GM10248 (cell line): ENCODE measurements at places on chromosomes 2 and 18.

GRCh38 chr18:13447621-13448334 is 229.2 kb downstream of the LDLRAD4 start:
- no peak for DNase-seq

DNA sequence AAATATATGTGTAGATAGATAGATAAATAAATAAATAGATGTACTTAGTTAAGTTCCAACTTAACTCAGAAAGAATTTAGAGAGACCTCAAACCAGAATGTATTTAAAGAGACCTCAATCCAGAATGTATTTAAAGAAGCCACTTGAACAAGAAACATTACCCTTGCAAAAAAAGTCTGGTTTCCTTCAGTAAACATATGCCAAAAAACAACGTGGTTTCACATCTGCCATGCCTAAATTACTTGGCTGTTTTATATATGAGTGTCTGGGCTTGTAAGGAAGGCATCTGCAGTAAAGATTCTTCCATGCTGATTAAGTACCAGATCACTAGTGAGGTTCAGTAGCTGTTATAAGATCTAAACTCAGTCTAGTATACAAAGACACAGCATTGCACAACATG is 29.1 kb upstream of the RPE start:
- no peak for DNase-seq

GRCh38 chr2:55518841-55519165 is 715 bp upstream of the CFAP36 start:
- DNase-seq = peak; percentile 29

- no peak for DNase-seq
Observed at GRCh38 chr18:34315591-34316352, 91.1 kb upstream of the NOL4 start.

DNA sequence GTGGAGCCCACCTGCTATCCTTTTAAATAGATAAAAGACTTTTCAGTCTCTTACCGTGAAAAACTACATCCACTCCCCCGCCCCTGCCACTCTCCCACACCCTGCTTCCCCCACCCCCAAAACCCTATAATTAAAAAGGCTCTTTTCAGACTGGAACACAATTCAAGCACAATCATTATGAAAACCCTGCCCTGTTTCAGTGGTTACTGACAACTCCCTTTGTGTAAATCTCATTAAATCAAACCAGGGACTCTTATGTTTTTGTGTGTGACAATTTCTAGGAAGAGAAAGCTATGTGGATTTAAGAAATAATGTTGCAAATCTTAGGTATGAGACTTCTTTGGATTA is 21.0 kb upstream of the ZNF532 start:
- DNase-seq = no peak

DNA sequence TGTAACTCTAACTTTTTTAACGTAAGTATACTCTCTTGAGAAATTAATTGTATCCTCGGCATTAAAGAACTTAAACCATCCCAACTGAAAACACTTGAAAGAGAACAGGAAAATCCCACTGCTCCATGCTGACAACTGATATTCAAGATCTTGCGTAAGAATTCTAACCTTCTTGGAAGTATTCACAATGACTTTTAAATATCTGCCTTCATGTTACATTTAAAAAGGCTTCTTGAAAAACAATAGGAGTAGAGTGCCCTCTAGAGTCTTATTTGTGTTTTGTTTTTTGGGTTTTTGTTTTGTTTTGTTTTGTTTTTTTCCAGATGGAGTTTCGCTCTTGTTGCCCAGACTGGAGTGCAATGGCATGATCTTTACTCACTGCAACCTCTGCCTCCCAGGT is 65.4 kb upstream of the DNAJC10 start:
- no peak for DNase-seq

GRCh38 chr18:62944454-62944853 is 229.1 kb downstream of the PHLPP1 start:
- no peak for DNase-seq

GRCh38 chr2:226581004-226581403 is 218.6 kb downstream of the IRS1 start:
- DNase-seq = no peak

DNA sequence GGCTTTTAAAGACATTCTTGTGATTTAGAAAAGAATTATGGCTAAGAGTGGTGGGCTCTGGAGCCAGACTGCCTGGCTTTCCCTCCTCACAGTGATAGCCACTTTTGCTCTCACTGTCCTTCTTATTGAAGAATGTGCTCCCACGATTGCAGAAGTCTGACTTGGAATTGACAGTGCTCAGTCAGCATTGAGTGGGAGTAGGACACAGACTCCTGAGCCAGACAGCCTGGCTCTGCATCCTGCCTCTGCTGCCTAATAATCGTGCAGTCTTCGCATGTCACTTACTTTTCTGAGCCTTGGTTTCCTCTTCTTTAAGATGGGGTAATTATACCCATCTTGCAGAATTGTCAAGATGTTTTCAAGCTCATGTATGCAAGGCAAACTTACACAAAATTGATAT is 23.3 kb downstream of the SPATS2L start:
- DNase-seq = no peak

- DNase-seq = no peak
Observed at GRCh38 chr18:64720781-64721464, 572.0 kb upstream of the LINC00305 start.

GRCh38 chr2:119431155-119431975 is at the start of gene TMEM37:
Gene TMEM37, plus strand, starts transcription at chr2:119431854. Its CDS starts 50 bp downstream, at chr2:119431904.
- peak; percentile 77 for DNase-seq

DNA sequence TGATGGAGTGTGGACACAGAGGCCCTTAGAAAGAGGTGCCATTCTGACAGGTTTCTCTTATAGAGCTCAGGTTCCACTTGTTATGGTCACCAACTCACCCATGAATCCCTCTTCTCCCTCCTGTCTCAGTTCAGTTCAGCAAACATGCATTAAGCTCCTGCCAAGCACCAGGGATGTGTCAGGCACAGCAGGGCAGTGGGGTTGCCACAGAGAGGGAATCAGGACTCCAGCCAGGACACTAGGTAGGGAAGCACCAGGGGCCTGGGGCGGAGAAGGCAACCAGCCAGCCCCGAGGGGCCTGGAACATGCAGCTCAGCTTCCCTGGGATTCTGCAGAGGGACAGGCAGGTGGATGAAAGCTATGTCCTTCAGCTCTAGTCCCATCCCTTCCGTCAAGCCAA is 44.6 kb downstream of the TOGARAM2 start:
- no peak for DNase-seq

- no peak for DNase-seq
Observed at GRCh38 chr18:59343926-59344325, 15.1 kb downstream of the LMAN1 start.

DNA sequence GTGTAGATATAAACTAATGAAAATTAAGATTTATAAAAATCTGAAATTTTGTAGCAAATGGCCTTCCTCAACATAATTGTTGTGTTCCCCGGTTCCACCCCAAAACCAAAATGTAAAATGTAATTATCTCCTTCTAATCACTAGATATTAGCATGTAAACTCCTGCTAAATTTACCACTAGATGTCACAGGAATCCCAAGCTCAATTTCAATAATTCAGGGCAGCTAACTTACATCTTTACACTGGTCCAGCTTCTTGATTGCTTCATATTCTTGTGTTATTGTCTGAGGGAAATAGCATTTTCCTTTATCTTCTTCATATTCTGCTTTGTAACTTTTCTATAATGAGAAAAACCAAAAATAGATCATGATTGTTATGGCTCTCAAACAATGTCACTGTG is 42.6 kb downstream of the NEB start:
- no peak for DNase-seq

- no peak for DNase-seq
Observed at GRCh38 chr2:232353660-232354059, 24.9 kb upstream of the ALPP start.

- peak; percentile 13 for DNase-seq
Observed at GRCh38 chr2:212537726-212538304, 787 bp downstream of the ERBB4 start.

GRCh38 chr2:165801176-165801575 is 7.1 kb upstream of the GALNT3 start:
- no peak for DNase-seq

- no peak for DNase-seq
Observed at GRCh38 chr2:67880291-67880761, 182.5 kb downstream of the C1D start.

DNA sequence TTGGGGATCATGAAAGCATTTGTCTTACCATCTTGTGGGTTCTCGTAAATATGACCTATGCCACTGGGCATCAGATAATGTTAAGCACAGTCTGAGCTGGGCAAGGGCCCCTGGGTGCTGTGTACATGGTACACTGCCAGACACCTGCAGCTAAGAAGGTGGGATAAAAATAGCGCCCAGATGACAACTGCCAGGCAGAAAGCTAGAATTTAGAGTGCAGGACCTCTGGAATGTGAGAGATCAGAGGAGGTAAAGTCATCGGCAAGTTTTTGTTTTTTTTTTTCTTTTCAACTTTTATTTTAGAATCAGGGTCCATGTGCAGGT is 53.8 kb upstream of the CYRIA start:
- no peak for DNase-seq

- peak; percentile 76 for DNase-seq
Observed at GRCh38 chr2:105746177-105747080, 1.7 kb downstream of the NCK2 start.

GRCh38 chr18:45449418-45450227 is 165.7 kb upstream of the SLC14A2 start:
- no peak for DNase-seq

DNA sequence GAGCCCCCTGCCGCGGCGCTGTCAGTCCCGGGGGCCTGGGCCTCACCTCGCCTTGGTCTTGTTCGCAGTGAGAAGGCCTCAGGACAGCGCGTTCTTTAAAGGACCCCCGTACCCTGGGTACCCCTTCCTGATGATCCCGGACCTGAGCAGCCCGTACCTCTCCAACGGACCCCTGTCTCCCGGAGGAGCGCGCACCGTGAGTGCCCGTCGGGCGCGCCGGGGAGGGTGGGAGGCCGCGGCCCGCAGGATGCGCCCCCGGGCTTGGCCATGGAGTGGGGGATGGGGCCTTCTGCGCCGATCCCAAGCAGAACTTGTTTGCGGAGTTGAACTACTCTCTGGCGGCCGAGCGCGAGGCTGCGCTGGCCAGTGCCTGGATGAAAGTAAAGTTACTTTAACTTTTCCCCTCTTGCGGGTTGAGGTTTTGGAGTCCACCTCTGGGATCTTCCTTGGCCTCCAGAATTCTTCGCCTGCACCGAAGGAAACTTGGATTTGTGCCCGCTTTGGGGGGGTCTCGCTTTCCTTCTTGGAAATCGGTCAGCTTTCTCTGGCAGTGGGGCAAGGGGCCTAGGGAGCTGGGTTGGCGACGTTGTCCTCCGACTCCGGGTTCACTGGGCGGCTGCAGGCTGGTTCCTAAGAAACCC is 1.2 kb downstream of the TCF7L1 start:
- DNase-seq = no peak

- no peak for DNase-seq
Observed at GRCh38 chr2:71559080-71559827, 105.9 kb downstream of the DYSF start.

- DNase-seq = peak; percentile 59
Observed at GRCh38 chr2:69012310-69013141, 453 bp upstream of the ANTXR1 start.

- no peak for DNase-seq
Observed at GRCh38 chr18:57270156-57270555, 82.2 kb upstream of the ST8SIA3 start.

DNA sequence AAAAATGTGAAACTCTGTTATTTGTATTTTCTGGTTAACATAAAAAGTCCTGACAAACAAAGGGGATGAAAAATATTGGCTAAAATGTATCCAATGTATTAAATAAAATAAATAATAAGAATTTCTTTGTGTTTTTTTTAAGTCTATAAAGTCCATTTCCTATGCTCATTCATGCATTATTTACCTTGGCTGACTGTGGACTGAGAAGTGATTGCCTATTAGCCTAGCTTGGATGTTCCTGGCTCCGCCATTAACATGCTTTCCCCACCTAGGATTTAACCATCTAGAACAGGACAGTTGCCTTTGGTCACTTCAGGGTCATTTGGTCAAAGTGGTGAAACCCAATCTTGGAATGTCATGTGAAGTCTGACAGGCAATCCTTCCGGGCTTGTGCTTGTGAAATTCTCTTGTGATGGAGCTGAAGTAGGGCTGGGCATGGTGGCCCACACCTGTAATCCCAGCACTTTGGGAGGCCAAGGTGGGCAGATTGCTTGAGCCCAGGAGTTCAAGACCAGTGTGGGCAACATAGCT is 60.4 kb upstream of the TANC1 start:
- no peak for DNase-seq

GRCh38 chr18:12779456-12779855 is 76.6 kb downstream of the PSMG2 start:
- no peak for DNase-seq

- peak; percentile 48 for DNase-seq
Observed at GRCh38 chr2:197606180-197606579, 69.2 kb downstream of the RFTN2 start.

DNA sequence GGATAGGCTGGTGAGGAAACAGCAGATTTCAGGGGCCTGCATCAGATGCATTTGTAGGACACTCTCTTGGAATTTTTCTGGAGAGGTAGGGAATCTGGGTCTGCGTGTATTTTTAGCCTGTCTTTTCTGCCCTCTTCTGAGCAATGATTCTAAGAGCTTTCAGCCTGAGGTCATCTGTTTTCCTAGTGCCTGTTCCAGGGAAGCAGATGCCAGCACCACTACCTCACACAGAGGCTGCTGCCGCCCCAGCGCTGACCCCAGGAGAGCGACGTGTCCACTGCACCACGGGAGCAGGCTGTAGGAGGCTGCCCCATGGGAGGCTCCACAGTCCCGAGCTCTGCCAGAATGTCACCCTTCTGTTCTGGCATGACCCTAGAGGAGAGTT is 316.5 kb downstream of the CYP26B1 start:
- no peak for DNase-seq

- DNase-seq = no peak
Observed at GRCh38 chr2:144329472-144329871, 190.4 kb downstream of the ZEB2 start.

DNA sequence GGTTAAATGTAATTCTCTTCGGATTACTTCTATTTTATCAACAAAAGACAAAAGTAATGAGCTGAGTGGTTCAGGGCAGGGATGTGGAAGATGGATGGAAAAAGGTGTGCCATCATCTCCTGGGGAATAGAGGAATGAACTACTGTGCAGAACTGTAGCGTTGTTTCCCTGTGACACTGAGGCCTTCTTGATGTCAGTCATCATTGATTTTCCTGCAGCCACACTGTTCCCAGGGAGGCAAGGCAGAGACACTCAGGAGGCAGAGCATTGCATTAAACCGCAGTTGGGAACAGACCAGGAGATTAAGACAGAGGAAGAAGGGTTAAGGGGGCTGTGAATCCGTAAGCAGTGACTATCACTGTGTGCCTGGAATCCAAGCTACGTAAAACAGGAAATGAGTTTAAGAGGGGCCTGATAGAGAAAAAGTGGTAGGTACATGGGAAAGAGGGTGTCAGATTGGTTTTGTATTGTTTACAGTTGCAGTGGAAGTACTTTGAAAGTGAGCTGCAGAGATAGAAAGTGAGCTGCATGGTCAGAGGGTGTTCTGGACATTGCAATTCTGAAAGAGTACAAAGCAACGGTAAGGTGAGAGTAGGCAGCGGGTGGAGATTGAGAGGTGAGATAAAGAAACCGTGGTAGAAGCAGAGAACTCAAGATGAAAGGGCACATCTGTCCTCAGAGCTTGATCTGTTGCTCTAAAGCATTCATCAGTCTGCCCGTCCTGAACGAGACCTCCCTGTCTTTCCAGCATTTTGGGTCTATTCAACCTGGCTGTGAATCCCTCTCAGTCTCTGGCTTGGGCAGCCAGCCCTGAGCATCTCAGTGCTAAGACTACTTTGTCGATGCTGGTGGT is 793.4 kb upstream of the CELF4 start:
- DNase-seq = no peak

GRCh38 chr2:209901172-209901571 is 101.3 kb upstream of the RPE start:
- DNase-seq = no peak

- DNase-seq = no peak
Observed at GRCh38 chr2:218295029-218295428, 2.7 kb upstream of the TMBIM1 start.

- DNase-seq = no peak
Observed at GRCh38 chr2:17644997-17645720, 104.7 kb downstream of the VSNL1 start.
